ENCODE measurements at places on chromosomes 2 and 18. TPM values are rescaled to one million over a fixed set of nuclear protein-coding genes. Genes with fewer than 3 reads are reported as not detected.

LINC00305 gene
- not detected for total RNA-seq

DNA sequence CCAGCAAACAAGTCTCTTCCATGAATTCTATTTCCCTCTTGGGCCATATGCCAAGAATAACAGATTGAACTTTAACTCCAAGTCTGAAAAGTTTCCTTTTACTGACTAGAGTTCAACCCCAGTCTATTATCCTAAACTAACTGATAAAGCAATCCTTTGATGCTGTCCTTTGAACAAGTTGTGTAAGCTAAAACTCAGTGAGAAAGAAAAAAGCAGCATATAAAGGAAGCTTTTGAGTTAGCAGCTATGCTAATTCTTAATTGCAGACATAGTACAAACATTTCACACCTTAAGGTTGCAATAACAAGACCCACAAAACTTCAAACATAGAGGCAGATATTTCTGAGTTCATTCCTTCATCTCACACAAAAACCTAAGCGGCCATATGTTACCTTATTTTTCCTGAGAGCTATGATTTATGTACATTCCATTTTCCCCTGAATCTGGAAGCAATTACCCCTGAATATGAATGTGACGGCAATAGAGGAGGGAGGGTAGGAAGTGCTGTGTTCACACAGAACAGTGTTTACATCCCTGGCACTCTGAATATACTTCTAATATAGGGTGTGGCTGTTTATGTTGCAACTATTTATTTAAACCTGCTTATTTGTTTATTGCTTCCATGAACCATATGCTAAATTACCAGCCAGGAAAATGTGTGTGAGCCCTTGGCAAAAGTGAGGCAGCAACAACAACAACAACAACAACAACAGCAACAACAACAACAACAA lies 180.6 kb downstream of the IRS1 start:
- DNase-seq: peak; percentile 75

GRCh38 chr2:26562811-26563645 lies 78.1 kb downstream of the CIB4 start:
- peak; percentile 82 for DNase-seq

DNA sequence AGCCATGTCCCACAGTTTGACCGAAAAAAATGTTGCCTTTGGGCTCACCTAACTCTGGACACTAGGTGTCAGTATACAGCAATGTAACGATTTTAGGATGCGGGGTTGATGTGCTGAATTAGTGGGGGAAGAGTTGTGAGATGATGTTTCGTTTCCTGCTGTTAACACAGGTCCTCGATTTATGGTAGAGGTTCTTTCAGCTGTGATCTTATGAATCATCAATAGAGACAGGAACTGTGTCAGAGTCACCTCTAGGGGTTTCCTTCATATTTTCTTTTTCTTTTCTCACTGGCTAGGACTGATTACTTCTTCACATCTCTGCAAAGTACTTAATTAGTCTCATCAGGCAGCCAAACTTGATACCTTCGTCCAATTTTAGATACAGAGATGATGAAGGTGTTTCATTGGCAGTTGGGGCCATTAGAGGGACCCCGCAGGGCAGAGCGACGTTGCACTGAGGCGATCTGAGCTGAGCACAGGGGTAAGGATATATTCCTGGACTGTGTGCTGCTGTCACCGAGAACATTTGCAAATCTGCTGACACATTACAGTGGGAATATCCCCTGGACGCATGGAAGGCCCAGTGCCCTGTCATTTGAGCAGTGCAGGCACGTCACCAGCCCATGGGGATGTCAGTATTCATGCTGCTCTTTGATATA lies 10.2 kb upstream of the MMADHC start:
- DNase-seq: peak; percentile 30

DNA sequence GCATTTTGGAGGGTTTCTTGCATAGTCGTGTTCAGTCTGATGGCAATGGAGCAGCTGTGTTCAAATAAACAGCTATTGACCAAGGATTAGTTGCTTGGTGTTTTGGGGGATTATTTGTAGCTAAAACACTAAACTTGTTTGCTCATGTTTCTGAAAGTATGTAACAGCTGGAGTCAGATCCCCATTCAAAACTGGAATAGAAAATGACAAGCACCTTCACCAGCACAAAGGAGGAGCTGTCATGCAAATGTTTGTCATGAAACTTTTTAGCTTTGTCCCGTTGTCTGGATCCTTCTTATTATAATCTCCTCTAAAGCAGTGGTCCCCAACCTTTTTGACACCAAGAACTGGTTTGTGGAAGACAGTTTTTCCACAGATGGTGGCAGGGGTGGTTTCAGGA lies 96.9 kb upstream of the ZNF236 start:
- DNase-seq: peak; percentile 18

FAM237A gene
- total RNA-seq: not detected

EGR4 gene
- not detected for total RNA-seq

GRCh38 chr2:239138610-239139009 lies 262.2 kb downstream of the HDAC4 start:
- DNase-seq: no peak

- no peak for DNase-seq
These were observed 256.2 kb downstream of the FIGN start for GRCh38 chr2:163479599-163479998.

DNA sequence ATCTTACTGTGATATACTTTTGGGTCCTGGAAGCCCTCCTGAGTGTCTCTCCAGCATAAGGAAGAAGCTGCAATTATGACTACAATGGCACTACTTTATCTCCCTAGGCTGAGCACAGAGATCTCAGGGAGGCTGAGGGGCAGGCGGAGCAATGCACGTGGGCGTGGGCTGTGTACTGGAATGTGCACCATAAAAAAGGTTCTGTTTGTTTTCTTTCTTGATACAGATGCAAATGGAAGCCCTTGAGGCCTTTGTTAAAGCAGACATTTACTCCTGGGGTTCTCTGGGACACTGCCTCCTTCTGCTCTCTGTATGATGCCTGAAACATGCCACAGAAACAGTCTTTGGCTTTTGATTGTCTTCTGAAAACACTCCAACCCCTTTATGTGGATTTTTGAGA lies 79.1 kb upstream of the DLX2 start:
- DNase-seq: peak; percentile 21

ALLC gene
- not detected for total RNA-seq

DNA sequence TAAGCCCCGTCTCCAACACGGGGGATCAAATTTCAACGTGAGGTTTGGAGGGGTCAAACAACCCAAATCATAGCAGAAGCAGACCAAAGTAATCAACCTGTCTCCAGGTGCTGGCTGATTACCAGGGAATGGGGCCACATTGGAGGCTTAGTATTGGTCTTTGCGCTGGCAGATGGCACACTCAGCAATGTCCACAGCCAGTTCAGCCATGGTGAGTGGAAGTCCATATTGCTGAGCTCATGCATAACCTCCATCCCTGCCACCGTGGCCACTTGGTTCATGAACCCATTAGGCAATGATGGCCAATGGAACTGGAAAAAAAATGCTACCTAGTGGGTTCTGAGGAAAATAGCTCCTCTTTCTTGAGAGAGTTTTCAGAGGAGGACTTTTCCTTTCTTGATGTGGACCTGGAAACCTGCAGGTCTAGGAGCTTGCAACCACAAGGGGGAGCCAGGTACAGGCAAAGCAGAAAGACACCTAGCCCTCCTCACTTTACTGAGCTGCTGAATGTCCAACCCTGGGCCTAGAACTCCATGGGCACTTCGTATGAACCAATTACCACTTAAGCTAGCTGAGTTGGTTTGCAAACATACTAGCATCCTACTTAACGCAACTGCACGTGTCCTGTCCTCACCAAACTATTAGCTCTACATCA lies 128.0 kb upstream of the GYPC start:
- DNase-seq: peak; percentile 72

MOCOS gene
- total RNA-seq: 1.5 TPM

- no peak for DNase-seq
These were observed 489 bp downstream of the TRMT61B start for GRCh38 chr2:28869494-28870145.

DNA sequence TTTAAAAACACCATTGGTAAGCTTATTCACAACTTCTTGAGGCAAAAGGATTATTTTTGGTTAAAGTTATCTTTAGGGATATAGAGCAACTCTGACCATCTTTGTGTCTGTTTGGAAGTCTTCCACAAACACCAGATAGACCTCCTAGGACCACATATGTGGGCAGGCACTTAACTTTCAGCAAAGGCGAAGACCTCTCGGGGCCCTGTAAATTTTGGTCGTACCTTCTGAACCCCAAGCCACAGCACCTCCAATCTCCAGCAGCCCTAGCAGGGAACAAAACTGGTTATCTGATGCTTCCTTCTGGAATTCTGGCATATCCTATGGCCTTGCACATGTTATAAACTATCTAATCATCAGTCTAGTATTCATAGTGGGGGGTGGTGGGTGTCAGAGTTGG lies 114.8 kb downstream of the MBD5 start:
- no peak for DNase-seq

HRH4 gene
- total RNA-seq: not detected

FSHR gene
- not detected for total RNA-seq

KIF1A gene
- total RNA-seq: 4.4 TPM

IL36RN gene
- not detected for total RNA-seq

DNA sequence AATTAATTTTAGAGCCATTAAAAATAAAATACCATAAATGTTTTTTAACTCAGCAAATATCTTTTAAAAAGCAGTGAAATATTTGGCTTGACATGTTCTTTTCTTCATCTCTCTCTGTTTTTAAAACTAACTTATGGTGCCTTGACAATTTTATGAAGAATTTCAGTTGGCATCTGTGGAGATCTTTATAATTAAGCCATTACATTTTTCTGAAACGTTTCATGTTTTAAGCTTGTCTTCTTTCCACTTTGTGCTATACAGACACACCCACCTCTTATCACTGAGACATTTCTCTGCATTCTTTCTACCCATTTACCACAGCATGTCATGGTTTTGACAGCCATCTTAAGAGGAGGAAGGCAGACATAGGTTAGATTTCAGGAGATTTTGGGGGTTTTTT lies 915.1 kb upstream of the FSHR start:
- no peak for DNase-seq

DNA sequence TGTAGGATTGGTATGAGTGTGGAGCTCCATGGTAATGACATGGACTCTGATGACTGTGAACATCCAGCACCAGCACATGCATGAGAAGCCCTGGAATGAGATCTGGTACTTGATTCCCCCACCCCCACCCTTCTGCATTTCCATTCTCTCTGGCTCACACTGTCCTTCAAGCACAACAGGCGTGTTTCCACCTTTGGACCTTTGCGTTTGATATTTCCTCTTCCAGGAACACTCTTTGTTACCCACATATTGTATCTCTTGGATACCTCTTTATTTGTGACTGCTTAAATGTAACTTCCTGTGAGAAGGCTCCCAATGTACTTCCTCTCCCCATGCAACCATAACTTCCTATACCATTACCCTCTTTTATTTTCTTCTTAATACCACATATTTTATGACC lies 263.8 kb downstream of the HNMT start:
- no peak for DNase-seq

GRCh38 chr2:163348857-163349380 lies 386.9 kb downstream of the FIGN start:
- DNase-seq: peak; percentile 64

ACOXL gene
- total RNA-seq: 1.3 TPM

DNA sequence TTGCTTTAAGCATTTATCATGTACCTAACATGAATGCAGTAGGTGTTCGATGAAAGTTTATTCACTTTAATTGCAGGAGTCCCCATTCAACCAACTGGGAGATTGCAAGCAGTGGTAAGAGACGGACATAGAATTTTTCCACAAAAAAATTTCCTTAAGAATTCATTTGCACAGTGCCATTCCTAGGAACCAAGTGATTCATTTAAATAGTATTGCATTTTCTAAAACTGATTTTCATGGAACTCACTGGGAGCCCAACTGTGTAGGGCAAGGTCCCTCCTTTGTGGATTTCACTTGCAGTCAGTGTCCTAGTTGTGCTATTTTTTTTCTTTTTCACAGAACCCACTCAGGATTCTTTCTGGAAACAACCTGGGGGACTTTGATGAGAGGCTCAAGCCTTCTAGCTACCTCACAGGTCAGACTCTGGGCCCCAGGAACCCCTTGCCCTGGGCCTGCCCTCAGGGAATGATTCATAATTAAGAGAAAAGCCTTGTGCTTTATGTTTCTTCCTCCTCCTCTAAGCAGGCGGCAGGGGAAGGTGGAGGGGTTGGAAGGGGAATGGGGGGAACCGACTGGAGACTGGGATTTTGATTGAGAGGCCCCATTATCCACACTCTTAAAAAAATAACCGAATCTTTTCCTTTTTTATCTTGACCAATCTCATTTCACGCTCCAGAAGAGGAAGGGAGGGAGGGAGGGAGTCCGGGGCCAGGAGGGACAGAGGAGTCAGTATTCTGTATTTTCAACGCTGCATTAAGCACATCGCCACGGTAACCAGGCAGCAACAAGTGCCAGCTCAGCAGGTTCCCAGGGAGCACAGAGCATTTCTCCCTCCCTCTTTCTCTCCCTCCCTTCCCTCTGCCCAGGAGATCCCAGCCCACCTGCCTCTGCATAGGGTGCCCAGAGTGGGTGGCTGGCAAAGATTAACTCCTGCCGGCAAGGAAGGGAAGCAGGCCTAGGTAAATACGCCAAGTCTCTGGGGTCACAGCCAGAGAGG lies 51.8 kb downstream of the PSD4 start:
- peak; percentile 90 for DNase-seq

GRCh38 chr18:78006774-78007260 lies 757.2 kb downstream of the GALR1 start:
- DNase-seq: no peak

NOL4 gene
- 0.14 TPM for total RNA-seq

DNA sequence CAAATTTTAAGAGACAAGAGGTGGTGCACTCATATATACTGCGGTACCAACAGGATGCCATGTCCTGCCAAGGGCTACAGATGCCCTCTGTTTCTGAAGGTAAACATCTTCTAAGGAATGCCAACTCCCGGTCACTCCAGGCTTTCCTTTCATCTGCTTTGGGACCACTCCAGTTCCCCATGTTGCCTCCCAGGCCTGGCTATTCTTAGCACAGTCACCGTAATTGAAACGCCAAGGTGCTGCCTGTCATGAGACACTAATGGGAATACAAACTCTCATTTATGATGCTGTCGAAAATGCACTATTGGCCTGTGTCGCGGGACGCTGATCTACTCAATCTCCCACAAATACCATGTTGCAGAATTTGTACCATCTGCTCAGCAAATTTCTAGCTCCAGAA lies 79.6 kb downstream of the KLF7 start:
- no peak for DNase-seq

GRCh38 chr2:117994729-117995128 lies 19.1 kb downstream of the CCDC93 start:
- no peak for DNase-seq

CCDC141 gene
- 4.8 TPM for total RNA-seq

DNA sequence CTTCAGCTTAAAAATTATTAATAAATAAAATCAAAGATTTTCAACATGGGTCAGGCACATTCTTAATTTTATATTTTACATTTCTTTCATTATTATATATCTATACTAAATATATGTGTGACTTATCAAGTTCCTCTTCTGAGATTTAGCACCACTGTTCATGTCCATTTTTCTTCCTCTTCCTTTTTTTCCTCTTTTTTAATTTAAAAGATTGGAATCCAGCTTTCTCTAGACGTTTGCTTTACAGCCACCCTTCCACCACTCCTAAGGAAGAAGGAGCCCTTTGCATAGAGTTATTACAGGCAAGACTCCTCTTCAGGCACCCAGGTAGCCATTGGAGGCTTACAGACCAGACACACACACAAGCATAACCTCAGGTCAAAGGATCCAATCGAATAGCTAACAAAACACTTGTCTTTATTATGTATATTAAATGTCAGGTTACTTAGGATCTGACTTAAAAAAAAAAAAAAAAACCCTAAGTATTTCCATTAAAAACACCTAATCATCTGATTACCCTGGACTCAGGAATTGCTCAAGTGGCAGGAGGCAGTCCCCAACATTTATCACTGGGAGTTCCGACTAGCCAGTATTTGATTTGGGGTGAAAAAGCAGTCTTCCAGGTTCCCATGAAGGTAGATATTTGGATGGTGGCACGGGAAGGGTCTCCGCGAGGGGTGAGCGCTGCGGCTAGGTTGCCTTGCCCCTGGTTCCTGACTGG lies 2.4 kb upstream of the ZEB2 start:
- no peak for DNase-seq
